ENCODE measurements at places on chromosomes 3 and 15.

DNA sequence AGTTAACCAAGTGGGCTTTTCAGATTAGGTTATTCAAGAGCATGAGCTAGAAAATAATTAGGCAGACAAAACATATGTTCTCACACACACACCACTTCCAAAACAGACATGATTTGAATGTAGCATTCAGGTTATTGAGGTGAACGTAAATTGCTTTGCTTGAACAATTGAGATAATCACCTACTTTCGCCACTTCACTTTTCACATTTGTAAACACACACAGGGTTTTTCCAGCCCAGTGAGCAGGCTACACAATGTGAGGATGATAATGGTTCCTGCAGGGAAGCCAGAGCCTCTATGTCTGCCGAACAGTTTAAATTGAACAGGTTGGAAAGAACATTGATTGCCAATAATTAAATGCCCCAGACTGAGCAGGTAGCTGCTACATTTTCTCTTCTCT lies 560.8 kb downstream of the OCA2 start:
- no peak for DNase-seq

GRCh38 chr3:99825004-99825640 lies 7.5 kb downstream of the CMSS1 start:
- DNase-seq: no peak

GRCh38 chr15:60569596-60569995 lies 90.7 kb upstream of the ICE2 start:
- DNase-seq: no peak

DNA sequence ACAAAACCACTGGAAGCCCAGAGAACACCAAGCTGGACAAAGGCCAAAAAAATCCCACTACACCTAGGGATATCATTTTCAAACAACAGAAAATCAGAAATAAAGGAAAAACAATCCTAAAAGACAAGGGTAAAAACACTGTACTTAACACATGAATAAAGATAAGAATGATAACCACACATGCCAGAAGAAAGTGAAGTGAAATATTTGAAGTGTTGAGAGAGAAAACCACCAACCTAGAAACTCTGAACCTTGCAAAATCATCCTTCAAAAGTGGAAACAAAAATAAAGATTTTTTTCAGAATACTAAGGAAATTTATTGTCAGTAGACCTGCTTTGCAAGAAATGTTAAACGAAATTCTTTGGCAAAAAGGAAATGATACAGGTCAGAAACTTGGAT lies 45.1 kb downstream of the KPNA1 start:
- DNase-seq: no peak

DNA sequence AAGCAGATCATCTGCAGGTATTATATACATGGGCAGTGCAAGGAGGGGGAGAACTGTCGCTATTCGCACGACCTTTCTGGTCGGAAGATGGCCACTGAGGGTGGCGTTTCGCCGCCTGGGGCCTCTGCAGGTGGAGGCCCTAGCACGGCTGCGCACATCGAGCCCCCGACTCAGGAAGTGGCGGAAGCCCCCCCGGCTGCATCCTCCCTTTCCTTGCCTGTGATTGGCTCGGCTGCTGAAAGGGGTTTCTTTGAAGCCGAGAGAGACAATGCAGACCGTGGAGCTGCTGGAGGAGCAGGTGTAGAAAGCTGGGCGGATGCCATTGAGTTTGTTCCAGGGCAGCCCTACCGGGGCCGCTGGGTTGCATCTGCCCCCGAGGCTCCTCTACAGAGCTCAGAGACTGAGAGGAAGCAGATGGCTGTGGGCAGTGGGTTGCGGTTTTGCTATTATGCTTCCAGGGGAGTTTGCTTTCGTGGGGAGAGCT lies 639 bp downstream of the MKRN3 start:
- DNase-seq: no peak

GRCh38 chr3:45677033-45677446 lies 12.2 kb upstream of the SACM1L start:
- no peak for DNase-seq

DNA sequence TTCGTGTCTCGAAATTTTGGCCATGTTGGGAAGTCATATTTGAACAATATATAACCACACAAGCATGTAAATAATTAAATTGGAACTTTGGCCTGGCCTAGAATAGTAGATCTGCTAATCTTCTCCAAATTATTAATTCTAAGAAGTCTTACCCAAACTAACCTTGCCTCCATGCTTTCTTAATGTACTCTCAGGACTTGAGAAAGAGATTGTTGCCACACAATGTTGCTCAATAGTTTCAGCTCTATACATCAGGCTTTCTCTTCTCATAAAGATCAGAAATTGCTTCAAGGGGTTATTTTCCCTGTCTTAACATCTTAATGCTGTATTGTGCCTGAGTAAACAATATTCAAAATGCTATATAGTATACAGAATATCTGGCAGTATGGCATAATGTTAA lies 202.7 kb upstream of the LRIG1 start:
- no peak for DNase-seq

GRCh38 chr3:161403251-161403650 lies 31.9 kb upstream of the SPTSSB start:
- DNase-seq: no peak

DNA sequence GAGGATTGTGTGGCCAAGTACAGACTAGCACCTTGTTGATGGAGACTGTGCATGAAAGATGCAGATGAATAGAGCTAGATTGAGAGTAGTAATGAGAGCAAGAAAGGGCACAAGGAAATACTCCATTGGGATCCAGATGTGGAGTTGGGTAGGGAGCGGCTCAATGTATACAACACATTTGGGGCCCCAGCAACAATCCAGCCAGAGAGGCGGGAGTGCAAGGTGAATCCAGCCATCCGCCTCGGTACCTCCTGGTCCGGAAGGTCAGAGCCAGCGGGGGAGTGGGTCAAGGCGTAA lies 9.0 kb downstream of the ISL2 start:
- no peak for DNase-seq

GRCh38 chr3:12993517-12994356 lies 79.5 kb downstream of the IQSEC1 start:
- no peak for DNase-seq

DNA sequence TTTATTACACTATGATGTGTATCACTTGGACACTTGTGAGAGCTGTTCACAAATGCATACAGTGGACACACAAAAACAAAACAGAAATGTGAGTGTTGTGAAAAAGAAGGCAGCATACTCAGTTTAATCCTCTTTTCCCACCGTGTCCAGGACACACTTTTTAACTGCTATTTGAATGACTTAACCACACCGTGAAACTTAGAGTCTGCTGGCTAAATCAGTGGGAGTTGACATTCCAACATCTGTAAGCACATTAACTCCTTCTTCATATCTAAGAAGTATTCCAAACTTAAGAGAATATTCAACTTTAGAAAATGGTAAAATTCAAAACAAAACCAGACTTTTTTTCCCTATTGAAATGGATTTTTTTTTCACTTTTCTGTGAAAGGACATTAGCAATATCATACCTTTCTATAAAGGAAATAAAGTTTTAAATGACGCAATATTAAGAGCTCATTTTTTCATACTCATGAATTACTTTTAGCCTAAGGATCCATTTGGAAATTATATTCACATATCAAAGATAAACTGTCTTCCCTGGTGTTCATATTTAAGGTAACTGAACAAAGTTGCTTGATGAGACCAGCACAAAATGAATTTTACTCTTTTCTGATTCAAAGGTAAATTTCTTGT lies 316.6 kb downstream of the RBMS3 start:
- DNase-seq: no peak

GRCh38 chr15:79066391-79067071 lies 24.0 kb downstream of the RASGRF1 start:
- DNase-seq: no peak

- DNase-seq: no peak
Observed at GRCh38 chr3:58899159-58899952, 150.5 kb downstream of the CFAP20DC start.

DNA sequence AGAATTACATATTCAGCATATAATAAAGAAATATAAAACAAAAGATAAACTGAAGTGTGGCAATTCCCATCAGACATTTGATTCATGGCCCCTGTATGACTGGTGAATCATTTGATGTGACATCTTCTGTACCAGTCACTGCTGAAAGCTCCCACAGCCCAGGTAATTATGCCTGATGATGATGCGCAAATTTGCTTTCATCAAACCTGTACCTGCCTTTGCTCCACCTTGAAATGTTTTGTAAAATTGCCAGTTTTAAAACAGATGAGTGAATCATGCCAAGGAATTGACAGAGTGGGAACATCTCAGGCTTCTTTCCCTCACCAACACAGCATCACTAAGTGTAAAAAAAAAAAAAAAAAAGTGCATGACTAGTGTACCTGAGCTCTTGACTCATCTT lies 66.5 kb upstream of the EIF1B start:
- DNase-seq: no peak

GRCh38 chr15:98562331-98562937 lies 85.9 kb upstream of the IGF1R start:
- no peak for DNase-seq

- peak; percentile 58 for DNase-seq
Observed at GRCh38 chr3:69161587-69162307, 39.4 kb upstream of the LMOD3 start.

Measured in LoVo (cell line).